ENCODE measurements at places on chromosomes 7 and 10.

DNA sequence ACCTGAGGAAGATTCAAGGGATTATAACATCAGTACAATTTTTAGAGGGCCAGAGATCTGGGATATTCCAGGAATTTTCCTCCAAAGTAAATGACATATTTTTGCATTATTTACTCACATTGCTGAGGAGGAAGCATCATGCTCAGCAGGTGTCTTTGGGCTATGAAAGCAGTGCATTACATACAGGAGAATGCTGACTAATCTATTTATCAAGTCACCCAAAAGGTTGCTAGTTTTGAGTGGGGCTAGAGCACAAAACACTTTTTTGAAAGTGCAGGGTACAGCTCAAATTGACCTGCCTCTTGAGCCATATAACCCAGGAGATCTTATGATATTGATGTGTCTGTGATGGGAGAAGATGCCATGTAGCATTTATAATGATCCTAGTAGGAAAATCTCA is 603.1 kb downstream of the POM121L12 start:
- no peak for DNase-seq

GRCh38 chr10:68489919-68490318 is 18.1 kb upstream of the DNA2 start:
- peak; percentile 57 for DNase-seq

GRCh38 chr7:74028321-74028838 is 407 bp downstream of the ELN start:
- no peak for DNase-seq

DNA sequence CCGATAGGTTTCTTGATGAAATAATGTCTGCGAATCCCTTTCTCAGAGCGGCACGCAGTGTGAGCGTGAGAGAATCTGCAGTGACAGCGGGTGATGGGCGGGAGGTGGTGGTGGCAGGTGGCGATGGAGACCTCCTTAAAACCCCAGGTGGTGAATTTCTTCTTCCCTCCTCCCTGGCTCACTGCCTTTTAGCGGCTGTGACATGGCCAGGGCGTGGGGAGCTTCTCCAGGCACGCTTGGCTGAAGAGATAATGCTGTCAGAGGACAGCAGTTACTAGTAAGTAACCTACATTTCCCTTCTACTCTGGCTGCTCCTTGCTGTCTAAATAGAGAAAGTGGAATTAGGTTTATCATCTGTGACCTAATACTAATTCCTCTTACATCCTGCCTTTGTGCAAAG is 141.4 kb upstream of the INSYN2A start:
- DNase-seq: no peak

DNA sequence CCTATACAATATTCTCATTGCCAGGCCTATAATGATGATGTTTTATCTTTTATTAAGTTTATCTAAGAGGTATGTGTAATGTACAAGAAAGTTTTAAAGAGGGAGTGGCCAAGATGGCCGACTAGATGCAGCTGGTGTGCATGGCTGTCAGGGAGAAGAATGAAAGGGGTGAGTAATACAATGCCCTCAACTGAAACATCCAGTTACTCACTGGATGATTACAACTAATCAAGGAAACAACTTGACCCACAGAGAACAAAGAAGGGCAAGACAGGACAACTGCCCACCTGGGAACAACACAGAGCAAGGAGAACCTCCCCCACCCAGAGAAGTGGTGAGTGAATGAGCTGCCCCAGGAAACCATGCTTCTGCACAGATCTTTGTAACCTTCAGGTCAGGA is 880.0 kb upstream of the LRRTM3 start:
- no peak for DNase-seq

- DNase-seq: peak; percentile 82
Measured at GRCh38 chr7:37352974-37353948, 95.4 kb downstream of the ELMO1 start.

- DNase-seq: no peak
Measured at GRCh38 chr7:69187824-69188333, 410.4 kb upstream of the AUTS2 start.

DNA sequence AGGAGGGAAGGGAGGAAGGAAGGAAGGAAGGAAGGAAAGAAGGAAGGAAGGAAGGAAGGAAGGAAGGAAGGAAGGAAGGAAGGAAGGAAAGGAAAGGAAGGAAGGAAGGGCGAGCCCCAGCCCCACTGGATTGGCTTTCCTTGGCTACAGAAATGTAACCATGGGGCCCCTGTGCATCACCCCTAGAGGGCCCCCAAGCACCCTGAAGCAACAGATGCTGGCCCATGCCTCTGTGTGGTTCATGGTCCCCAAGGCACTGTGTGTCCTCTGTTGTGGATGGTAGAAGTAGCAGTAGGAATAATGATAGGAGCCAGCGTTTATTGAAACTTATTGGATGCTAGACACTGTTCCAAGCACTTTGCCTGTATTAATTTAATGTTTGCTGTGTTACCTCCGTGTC is 116.6 kb upstream of the MACROH2A2 start:
- peak; percentile 22 for DNase-seq

- no peak for DNase-seq
Measured at GRCh38 chr7:103113164-103113563, 35.7 kb downstream of the NAPEPLD start.

GRCh38 chr10:31004611-31005193 is 27.0 kb downstream of the ZNF438 start:
- peak; percentile 60 for DNase-seq

- no peak for DNase-seq
Measured at GRCh38 chr10:77889277-77889903, 37.2 kb downstream of the DLG5 start.

GRCh38 chr7:130273933-130274255 is 7.2 kb downstream of the CPA2 start:
- DNase-seq: no peak

GRCh38 chr7:135789956-135790355 is 41.3 kb upstream of the FAM180A start:
- no peak for DNase-seq

DNA sequence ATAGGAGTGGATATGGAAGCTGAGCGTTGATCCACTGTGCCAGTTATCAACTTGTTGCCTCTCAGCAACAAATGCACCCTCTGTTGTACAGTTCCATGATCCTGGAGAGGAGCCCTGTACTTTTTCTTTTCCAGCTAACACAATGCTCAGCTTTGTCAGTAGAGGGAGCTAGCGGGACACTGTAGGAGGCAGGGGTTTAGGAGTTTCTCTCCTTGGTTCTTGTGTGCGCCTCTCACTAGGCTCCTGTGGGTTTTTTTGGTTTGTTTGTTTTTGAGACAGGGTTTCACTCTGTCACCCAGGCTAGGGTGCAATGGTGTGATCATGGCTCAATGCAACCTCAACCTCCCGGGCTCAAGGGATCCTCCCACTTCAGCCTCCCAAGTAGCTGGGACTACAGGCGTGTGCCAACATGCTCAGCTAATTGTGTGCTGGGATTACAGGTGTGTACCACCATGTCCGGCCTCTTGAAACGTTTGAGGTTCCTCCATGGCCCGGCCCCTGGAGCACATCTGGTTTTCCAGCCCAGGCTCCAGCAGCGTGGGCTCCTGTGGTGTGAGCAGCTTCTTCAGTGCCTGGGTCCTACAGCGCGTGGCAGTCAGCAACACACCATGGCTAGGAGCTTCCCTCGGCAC is 12.0 kb upstream of the MARVELD1 start:
- peak; percentile 80 for DNase-seq

GRCh38 chr10:87804939-87805569 is 13.0 kb downstream of the ATAD1 start:
- no peak for DNase-seq

- DNase-seq: no peak
Measured at GRCh38 chr10:37478381-37478780, 353.0 kb downstream of the ANKRD30A start.

- no peak for DNase-seq
Measured at GRCh38 chr10:106857213-106857612, 307.3 kb downstream of the SORCS1 start.

Measured in activated CD4-positive, alpha-beta T cell treated with anti-CD3 and anti-CD28 coated beads, Interleukin-2, Interleukin-6, amounts not matched to agents 100 ng/mL and 50 ng/mL, durations not matched to agents 16 hours and 8 hours (primary cell).